ENCODE measurements at places on chromosomes 11 and 22.

DNA sequence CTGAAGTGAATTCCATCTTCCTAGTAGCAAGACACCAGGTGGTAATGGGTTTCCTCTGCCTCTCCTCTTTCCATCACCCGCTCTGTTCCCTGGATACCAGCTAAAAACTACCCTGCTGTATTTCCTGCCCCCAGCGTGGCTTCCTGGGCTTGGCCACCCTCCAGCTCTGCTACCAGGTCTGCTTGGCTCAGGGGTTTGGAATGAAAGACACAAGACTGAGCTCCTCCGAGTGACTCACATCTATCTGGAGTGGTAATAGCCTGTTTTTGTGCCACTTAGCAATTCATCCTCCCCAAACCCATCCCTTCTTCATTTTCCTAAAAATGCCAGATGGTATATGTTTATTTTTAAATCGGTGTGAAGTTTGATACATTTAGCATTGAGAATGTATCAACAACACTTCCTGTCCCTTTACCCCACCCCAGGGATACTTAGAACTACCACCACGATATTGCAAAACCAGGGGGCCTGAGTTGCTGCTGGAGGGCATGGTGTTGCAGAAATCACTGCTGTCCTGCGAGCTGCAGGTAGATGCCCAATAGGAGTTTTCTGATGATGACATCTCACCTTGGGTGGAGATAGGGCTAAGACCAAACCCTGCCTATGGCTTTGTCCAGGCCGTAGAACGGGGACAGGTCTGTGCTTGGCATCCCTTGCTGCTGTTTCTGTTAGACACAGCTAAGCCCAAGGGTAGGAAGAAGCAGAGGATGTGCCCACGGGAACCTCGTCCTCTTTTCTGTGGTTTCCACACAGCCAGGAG lies 7.5 kb upstream of the MICAL3 start:
- DNase-seq = peak; percentile 97

GRCh38 chr11:115630214-115630613 lies 126.0 kb upstream of the CADM1 start:
- peak; percentile 52 for DNase-seq

- DNase-seq = no peak
These were observed 126.9 kb downstream of the ARHGAP8 start for GRCh38 chr22:44879301-44879680.

- DNase-seq = peak; percentile 3
These were observed 912.1 kb upstream of the FAT3 start for GRCh38 chr11:91312541-91312940.

GRCh38 chr11:2590131-2590964 lies 109.4 kb downstream of the KCNQ1OT1 start:
- no peak for DNase-seq

- DNase-seq = peak; percentile 54
These were observed at the start of gene HSPA8 for GRCh38 chr11:123061403-123062157. HSPA8 (minus strand) TSS chr11:123062136; CDS start chr11:123061324, 812 bp downstream.

DNA sequence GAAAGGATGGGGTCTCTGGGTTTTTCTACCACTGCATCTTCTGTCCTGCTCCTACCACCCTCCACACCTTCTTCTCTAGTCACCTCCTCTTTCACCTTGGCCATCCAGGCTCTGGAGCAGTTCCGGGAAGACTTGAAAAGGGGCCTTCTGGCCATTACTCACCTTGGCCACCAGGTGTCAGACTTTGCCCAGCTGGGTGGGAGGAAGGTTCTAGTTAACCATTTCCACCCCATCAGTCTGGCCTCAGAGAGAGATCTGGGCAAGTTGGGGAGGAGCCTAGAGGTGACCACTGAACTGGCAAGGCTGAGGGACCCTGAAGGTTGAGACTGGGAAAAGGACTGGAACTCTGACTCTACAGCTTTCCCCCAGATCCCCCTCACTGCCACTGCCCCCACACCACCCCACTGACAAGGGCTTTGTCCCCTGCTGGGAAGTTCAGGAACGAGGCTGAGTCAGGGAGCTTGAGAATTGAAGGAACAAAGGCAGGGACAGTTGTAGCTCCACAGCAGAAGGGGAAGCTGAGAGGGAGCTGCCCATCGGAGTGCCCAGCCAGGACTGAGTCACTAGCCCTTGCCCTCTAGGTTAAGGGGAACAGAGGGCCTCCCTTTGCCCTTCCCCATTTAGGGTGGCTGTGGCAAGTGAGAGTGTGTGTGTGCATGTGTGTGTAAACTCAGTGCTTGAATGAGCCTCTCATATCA lies 3.7 kb upstream of the POLD4 start:
- peak; percentile 81 for DNase-seq

DNA sequence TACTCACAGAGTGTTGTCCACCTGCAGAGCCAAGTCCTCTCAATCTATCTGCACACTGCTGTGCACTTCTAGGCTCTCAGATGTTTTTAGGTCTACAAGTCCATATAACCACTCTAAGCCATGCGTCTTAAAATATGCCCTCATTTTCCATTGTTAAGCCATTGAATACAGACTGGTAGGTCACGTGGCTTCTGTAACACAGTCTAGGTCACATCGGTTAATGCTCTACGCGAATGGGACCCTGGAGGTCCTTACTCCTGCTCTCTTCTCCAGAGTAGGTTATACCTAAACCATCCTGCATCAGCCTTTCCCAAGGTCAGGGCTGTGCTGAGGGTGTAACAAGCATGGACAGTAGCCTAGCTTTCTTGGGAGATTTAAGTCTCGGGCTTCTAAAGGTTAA lies 819 bp downstream of the JAML start:
- no peak for DNase-seq

GRCh38 chr11:114987186-114987760 lies 308.9 kb downstream of the NXPE2 start:
- DNase-seq = no peak

DNA sequence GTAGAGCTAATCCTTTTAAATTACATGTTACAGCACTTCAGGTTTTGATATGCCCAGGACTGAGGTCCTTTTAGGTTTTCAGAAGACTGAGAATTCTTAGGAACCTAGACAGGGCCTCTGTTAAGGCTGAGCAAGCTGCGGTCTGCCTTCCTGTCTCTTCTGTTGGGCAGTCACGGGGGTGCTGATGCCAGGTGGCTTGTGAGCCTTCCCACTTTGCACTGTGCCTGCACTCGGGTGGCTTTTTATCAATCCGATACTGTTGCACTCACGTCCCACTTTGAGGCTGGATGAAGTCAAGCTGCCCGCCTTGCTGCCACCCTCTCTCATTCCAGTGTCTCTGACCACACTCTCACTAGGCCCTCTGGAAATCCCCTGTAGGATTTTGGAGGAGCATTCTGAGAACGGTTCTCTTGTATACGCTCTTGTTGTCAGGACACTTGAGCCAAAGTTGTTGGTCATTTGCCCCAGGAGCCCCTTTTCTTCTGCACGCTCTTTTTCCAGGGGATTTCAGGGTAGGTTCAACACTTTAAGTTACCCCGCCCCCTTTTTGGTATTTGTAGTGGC lies 141.8 kb downstream of the TEAD1 start:
- DNase-seq = no peak

DNA sequence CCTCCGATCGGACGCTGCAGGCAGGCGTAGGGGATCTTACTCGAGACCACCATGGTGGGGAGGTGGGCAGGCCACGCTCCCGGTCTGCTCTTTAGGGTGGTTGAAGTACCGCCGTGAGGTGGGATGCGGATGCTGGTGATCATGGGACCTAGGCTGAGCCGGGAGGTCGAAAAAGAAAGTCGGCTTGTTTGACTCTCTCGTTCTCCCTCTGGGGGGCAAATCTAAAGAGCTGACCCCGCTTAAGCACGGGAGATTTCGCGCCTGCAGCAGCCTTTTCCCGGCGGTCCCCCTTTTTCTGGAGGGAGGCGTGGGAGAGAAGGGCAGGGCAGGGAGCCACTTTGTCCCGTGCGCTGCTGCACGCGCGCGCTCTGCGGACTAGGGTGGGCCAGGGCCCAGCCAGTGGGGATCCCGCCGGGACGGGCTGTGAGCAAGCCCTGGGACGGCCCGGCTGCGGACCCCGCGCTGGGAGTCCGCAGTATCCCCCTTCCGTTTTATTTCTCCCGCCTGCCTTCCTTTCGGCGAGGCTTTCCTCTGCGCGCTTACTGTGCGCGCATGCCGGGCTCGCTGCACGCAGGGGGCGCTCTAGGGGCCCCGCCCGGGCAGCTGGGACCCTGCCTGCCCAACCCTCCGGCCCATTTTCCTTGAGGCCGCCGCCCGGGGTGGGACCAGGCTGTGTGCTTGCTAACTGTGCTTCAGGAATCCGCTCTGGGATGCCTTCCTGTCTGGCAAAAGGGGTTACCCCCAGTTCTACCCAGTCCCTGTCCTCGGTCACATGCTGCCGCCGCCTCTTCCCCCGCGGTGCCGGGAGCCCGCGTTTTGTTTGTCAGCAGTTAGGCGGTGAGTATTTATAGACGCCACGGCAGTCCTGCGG lies 81.0 kb downstream of the PRR5L start:
- peak; percentile 72 for DNase-seq

- DNase-seq = no peak
These were observed 16.6 kb upstream of the TTLL12 start for GRCh38 chr22:43203471-43203981.

DNA sequence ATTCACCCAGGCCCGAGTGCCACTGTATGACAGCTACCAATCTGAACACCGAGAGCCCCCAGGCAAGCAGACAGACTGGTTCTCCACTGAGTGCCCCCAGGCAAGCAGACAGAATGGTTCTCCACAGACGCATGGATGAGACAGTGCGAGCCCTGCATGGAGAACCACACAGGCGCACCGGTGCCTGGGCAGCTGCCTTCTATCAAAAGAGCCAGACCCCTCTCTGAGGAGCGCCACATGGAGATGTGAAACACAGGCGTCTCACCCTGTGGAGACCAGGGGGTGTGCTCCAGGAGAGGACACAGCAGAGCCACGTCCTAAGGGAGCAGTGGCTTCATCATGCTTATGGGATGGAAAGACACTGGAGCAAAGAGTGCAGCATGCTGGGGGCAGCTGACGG lies 94.5 kb upstream of the BID start:
- DNase-seq = no peak

DNA sequence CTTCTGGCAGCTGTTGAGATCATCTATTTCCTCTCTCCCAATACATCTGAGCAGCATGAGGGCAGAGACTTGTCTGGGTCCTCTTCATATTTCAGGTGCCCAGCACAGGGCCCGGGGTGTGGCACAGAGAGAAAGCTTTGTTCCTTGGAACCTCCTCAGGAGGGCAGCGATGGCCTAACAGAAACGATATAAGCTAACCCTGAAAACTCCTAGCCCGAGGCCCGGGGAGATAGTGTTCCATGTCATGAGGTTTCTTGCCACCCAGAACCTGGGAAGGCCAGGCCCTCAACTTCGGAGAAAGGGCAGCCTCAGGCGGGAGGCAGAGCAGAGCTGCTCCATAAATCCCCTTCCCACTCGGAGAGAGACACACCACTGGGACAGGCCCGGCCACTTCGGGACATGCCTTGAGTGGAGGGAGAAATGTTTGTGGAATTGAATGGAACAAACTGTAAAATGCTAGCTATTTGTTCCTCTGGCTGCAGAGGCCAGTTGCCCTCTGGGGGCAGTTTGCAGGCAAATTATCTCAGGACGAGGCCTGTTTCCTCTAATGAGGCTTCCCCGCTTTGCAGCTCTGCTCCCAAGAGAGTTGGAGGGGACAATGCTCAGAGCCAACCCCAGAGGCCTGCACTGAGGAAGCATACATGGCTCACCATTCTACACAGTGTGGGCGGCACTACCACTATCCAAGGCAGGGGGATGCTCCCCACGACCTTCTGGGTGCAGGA lies 11.6 kb downstream of the ARRB1 start:
- no peak for DNase-seq

DNA sequence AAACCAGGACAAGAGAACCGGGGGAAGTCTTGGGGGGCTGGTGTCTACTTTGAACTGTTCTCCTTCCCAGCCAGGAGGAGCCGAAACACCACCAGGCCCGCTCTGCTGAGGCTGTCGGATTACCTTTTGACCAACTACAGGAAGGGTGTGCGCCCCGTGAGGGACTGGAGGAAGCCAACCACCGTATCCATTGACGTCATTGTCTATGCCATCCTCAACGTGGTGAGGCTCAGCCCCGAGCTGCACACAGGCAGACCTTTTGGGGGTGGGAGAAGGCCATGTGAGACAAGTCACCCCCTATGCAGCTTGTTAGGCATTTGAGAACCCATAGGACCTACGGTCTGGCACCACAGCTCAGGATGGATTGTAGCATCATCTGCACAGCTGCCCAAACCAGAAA lies 2.8 kb downstream of the HTR3A start:
- DNase-seq = no peak

GRCh38 chr11:110126936-110127335 lies 33.7 kb downstream of the ZC3H12C start:
- no peak for DNase-seq

- DNase-seq = peak; percentile 75
These were observed 37.1 kb downstream of the SVIP start for GRCh38 chr11:22792497-22792896.
